ENCODE measurements at places on chromosomes 6 and 20. TPM values are rescaled to one million over a fixed set of nuclear protein-coding genes. Genes with fewer than 3 reads are reported as not detected.

HCK gene
- total RNA-seq, result 0.33 TPM

CFB gene
- total RNA-seq, result 1.2 TPM

KIAA1755 gene
- 0.19 TPM for total RNA-seq

TINAG gene
- not detected for total RNA-seq

TRIM10 gene
- not detected for total RNA-seq

MYO6 gene
- 36.1 TPM for total RNA-seq

ADGB gene
- not detected for total RNA-seq

ZBTB46 gene
- total RNA-seq, result 14.4 TPM

CTCFL gene
- total RNA-seq, result not detected

RBM24 gene
- 4.0 TPM for total RNA-seq

BACH2 gene
- 2.9 TPM for total RNA-seq

Data from vein endothelial cell (primary cell).